Lower leg skin (tissue), 4 donors: ENCODE measurements at places on chromosomes 3 and 15.
A peak's percentile ranks its signal among the peaks of the same experiment; 100 is the strongest.

DNA sequence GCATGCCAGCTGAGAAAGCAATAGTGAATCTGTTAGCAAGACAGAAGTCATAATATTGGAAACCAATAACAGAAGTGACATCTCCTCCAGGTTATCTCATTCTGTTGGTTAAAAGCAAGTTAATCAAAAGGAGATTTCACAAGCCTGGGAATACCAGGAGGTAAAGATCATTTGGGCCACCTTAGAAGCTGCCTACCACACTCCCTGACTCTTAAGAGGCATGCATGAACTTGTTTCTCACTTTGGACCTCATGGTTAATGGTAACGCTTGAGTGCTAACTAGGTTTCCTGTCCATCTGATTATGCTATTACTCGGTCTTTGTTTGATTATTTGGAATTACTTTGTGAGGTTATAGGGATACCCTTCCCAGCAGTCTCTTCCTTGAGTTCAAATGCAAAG, 650.8 kb upstream of the SGO1 start:
- DNase-seq: no peak

DNA sequence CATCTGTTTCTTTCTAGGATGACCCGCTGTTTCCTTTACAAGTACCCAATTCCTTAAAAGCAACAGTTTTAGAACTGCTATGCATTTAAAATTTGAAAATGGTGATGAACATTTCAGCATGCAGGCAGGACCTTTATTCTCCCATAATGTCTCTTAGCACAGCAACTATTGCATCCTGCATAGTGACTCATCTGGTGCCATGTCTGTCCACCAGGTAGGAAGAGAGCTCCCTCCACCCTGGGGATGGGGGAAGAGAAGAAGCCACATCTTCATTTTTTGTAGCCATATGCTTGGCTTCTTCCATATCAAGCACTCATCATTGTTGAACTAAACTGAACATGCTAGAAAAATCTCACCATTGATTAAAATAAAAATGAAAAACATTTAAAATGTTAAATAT, 9.9 kb downstream of the GPR15 start:
- DNase-seq: no peak

DNA sequence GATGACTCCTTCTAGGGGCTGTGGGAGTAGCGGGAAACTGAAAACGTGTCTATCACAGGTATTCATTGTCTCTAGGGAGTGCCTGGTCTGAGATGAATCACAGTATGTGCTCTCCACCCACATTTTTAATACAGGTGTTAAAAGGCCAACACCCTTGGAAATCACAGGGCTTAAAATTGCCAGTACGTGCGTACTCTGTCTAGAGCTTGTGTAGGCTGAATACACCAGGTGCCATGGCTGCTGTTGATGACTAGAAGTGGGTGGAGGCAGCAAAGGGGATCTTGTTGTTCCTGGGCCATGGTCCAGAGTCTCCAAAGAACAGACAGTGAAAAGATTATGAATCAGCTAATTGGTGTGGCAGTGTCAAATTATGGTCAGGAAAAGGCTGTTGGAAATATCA, 35.1 kb upstream of the P3H2 start:
- DNase-seq: peak; percentile 75

DNA sequence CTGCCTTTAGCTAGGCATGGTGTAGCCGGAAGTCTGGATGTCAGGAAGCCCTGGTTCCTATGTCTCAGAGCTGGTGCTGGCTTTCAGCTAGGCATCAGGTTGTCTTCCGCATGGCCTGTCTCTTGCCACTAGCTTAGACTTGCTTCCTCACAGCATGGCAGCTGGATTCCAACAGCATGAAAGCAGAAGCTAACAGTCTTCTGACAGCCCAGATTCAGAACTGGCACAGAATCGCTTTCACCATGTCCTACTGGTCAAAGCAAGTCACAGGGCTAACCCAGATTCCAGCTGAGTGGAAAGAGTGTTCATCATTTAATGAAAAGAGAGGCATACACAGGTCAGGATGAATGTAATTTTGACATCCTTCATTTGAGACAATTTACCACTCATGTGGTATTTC, 1050.5 kb downstream of the ROBO2 start:
- DNase-seq: no peak

DNA sequence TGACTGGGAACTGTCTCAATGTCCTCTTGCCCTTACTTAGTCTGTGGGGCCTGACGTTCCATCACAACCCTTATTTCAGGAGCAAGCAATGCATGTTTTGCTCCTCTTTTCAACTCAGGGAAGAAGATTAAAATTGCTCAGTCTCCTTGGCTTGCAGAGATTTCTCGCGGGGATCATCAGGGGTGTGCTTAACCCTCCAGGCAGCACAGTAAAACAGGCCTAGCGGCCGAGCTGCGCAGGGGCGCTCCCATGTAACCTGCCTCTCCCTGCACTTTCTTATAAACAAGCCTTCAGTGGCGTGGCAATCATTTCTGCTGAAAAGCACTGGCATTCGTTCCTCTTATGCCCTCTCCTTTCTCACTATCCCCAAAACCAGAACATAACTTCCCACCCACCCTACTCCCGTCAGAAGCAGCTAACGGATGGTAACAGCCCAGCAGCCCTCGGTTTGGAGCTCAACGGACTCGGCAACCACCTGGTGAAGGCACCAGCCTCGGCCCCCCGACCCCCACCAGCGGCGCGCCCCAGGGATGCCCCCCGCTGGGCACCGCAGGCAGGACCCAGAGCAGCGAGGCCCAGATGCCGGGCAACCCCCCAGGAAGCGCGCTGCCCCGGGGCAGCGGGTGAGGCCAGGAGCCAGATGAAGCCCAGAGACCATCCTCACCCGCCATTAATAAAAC, 1.1 kb downstream of the MCF2L2 start:
- no peak for DNase-seq

DNA sequence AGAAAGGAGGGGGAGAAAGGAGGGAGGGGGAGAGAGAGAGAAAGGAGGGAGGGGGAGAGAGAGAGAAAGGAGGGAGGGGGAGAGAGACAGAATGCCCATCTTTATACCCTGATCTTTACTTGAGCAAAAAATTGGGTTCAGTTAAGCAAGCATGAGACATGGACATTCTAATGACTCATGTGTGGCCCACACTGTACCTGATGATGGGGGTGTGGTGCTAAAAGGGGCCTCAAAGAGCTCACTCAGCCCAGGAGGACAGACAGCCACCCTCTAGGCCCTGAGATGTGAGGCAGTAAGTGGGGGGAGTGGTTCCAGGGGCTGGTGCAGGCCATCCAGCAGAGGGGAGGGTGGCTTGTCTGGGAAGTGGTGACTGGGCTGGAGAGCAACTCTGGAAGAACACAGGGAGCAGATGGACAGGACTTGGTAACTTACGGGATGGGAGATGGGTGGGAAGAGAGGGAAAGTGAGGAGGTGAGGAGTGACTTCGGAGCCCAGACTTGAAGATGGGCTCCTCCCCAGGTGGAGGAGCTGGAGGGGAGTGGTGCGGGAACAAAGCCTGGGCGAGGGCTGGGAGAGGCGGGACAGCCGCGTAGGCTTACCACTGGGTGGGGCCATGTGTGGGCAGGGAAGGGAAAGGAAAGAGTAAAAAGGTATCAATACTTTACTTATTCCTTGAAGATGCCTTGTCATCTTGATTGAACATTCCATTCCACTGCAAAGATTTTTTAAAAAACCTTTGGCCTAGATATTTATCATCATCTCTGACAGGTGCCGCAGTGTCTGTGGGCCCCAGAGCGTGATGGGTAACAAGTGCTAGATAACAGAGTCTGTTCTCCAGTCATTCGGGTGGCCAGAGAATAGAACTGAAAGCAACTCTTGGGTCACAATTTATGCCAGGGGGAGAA, 32.3 kb downstream of the TSPAN3 start:
- peak; percentile 40 for DNase-seq

DNA sequence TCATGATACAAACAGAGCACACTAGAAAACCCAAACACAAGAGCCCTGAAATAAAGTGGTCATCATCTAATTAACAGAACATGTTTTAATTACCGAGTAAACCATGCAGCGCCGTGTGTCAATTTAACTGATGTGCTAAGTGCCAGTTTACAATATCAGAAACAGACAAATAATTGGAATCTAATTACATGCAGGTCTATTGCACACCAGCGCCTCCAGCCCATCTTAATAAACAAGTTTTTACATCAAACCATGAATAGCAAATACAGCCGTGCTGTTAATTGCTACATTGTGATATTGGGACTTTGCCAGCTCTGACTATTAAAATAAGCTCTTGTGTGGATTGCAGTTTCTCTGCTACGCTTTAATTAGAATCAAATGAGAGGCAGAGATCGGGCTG, 510.2 kb upstream of the MDFIC2 start:
- no peak for DNase-seq

DNA sequence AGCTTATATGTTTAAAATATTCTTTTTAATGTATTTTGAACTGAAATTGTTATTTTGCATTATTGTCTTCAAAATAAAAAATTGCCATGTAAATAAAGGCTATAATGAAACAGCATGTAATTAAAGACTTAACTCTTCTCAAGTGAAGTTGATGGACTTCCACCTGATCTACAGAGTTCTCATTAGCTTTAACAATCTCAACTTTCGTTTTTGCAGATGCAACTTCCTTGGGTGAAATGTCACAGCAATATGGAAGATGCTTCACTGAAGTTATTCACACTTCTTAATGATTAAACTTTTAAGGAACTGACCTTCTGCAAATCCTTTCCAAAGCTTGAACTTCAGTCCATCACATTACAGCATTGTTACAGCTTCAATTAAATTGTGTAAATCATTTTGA, 63.6 kb downstream of the OSTN start:
- no peak for DNase-seq

DNA sequence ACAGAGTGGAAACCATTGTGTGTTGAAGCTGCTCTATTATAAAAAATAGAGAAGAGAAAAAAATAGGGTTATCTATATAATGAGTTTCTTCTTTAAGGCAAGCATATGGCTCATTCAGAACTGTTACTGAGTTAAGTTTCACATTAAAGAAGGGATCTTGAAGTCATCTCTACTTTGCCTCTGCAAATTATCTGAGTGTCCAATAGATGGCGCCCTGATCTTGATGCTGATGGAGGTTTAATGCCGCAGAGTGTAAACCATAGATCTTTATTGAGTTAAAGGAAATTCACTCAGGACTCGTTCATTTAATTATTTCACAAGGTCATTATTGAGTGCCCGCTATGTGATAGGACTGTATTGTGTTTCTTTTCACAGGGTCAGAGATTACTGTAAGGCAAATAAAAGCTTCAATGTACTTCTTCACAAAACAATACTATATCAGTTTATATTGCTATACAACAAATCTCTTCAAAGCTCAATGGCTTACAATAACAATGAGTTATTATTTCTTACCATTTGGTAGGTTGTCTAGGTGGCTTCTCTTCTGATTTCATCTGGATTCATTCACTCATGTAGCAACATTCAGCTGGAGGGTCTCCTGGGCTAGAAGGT, 171.4 kb downstream of the NSUN3 start:
- DNase-seq: no peak

- DNase-seq: no peak
Measured at GRCh38 chr15:42955518-42955917, 34.9 kb upstream of the TTBK2 start.

- no peak for DNase-seq
Measured at GRCh38 chr3:6260551-6261191, 600.2 kb upstream of the GRM7 start.

DNA sequence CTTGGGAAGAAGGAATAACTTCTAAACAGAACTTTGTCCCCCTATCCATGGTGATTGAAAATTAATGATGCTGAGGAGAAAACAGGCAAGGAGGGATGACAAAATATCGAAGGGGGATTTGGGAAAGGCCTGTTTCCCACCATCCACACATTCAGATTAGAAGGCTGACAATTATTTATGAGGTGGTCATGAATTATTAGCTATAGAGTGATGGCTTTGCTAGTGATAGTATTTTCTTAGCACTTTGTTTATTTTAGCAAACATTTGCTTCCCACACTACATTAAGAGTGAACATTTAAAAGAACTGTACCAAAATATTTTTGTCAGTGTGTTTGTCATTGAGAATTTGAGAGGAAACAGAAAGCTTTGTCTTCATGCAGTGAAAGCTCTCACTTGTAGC, 172.6 kb upstream of the PDZRN3 start:
- DNase-seq: no peak

DNA sequence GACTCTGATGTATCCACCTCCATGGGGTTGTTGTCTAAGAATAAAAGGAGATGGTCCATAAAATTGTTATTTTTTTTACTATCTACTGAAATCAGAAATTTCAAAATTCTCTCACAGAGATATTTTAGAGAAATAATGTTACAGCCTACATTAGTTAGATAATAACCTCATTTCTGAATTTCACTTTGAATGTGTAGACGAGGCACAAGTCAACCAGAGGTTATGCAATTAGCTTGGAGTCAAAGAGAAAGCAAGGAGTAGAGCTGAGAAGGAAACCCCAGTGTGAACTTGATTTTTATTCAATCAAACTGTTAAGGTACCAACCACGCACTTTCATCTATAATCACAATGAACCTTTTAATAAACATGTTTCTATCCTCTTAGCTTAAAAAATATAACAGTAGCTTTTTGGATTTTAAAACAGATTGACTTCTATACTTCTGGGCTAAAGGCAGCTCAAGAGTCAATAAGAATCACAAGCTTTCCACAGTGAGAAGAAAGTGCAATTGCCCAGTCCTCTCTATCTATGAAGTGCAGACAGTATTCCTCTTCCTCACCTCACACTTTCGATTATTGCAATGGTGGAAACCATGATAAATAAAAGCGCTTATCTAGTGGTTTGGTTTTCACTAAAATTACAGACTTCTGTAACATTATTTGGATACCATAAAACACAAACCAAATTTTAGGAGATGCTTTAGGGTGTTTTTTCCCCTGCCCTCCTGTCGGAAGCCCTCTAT, 403.2 kb downstream of the ZBTB20 start:
- DNase-seq: no peak

DNA sequence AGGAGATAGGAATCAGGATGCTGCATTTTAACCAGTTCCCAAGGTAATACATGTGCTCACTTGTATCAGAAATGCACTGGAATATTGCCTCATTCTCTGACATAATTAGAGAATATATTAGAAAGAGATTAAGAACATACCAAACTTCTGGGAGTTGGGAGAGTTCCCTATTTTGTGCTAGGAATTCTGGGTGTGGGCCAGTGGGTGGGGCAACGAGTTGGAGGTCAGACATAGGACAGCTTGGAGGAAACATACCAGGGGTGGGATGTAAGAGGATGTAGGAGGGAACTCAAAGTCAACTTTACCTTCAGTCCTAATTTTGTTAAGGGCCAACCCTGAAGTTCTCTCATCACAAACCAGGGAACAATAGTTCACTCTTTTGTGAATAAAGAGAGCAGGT, 83.6 kb downstream of the SLC7A14 start:
- DNase-seq: no peak
